ENCODE measurements at places on chromosomes 3 and 15. TPM values are rescaled to one million over a fixed set of nuclear protein-coding genes. Genes with fewer than 3 reads are reported as not detected.

The TM6SF1 gene
- polyA plus RNA-seq, result 0.67 TPM

The HGD gene
- polyA plus RNA-seq, result 1.2 TPM

The GTF2A2 gene
- polyA plus RNA-seq, result 27.8 TPM

The KY gene
- 0.12 TPM for polyA plus RNA-seq

The ALG1L2 gene
- polyA plus RNA-seq, result not detected

The SOX14 gene
- polyA plus RNA-seq, result not detected

The PTX3 gene
- polyA plus RNA-seq, result 29.2 TPM

The COL7A1 gene
- 1.4 TPM for polyA plus RNA-seq

The ATP2B2 gene
- polyA plus RNA-seq, result 0.02 TPM

The BFSP2 gene
- not detected for polyA plus RNA-seq

The CNOT10 gene
- polyA plus RNA-seq, result 10.6 TPM

The OPA1 gene
- polyA plus RNA-seq, result 17.8 TPM
